ENCODE measurements at places on chromosomes 4 and X.

DNA sequence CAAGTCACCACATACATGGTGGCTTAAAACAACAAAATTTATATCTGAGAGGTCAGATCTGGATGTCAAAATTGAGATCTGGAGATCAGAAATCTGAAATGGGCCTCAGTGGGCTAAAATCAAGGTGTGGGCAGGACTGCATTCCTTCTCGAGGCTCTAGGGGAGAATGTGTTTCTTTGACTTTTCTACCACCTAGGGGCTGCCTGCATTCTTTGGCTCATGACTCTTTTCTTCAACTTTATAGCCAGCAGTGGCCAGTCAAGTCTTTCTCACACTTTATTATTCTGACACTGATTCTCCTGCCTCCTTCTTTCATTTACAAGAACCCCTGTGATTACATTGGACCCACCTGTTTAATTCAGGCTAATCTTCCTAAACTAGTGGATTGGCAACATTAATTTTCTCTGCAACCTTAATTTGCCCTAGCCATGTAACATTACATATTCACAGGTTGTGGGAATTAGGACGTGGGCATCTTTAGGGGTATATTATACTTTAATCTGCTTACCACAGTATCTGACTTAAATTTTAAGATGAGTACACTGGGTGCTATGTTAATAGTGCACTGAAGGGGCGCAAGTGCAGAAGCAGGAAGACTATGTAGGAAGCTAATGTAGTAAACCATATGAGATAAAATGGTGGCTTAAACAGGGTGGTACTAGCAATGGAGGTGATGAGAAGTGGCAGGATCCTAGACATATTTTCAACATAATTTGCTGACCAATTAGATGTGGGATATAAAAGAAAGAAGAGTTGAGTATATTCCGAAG, 188.0 kb downstream of the SLC4A4 start:
- DNase-seq, result no peak

DNA sequence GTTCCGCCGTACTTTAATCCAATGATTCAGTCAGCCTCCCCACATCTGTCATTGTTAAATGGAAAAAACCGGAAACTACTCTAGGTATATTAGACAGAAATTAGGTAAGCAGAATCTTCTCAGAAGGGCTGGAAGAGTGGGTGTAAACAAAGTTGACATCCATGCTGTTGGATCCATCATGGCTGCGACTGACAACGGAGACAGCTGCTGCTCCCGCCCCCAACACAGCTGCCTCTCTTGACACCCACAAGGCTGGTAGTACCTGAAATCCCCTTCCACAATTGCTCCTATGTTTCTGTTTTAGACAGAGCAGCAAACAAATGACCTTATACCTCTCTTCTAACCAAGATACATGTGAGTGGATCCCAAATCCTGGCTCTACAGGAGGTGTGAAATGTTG, 66.6 kb downstream of the RXFP1 start:
- no peak for DNase-seq

GRCh38 chr4:40912460-40913184, 162.9 kb downstream of the NSUN7 start:
- DNase-seq, result no peak

DNA sequence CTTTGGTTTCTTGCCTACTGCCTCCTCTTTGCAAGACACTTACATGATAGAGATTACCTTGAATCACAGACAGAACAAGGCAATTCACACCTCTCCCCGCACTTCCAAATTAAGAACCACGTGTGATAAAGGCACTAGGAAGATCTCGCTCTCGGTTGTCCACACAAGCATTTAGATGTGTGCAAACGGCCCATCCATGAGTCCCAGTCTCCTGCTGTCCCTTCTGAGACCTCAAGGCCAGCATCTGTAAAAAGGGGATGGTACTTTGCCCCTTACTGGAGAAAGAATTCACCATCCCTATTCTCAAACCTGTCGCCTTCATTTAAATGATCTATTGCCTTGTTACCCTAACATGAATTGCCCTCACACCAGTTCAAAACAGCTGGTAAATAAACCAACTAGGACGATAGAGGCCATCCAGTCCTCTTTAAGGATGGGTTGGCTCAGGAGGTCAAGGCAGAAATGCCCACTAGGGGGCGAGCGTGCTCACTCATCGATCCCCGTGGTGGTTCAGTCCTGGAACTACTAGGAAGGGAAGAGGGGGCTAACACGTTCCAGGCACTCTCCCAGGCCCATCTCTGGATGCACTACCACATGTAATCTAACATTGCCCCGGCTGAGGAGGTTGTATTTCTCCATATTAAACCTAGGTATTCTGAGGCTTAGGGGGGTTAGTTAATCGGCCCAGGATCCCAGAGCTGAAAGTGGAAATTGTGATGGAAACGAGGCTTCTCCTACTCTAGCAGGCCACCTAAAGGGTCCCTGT, 95.8 kb downstream of the DHX15 start:
- DNase-seq, result peak; percentile 48

DNA sequence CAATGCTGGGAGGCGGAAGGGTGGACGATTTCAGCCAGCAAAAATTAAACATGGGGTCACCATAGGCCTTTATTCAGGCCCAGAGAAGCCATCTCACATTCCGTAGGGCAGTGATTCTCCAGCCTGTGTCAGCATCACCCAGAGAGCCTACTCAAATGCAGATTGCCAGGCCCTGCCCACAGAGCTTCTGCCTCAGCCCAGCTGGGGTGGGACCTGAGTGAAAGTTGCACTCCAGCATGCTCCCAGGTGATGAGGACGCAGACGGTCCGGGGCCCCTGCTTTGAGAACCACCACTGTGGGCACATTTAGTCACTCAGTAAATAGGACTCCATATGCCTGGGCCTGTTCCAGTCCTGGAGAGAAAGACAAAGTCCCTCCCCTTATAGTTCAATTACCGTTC, 12.4 kb upstream of the C4orf50 start:
- DNase-seq, result no peak

DNA sequence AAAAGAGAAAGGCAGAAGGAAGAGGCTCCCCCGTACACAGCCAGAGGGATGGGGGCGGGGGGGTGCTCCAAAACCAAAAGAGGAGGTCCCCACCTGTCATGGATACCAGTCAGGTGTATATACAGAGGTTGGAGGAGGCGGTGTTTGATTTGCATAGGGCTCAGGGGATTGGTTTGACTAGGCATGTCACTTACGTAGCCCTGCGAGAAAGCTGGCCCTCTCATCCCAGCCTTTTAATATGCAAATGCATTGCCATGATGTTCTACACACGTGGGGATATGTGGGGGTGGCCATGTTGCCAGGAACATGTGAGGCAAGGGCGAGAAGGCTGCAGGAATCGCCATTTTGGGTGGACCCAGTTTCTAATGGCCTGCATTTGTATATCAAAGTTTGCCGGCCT, 38.6 kb downstream of the TMEM150C start:
- no peak for DNase-seq

DNA sequence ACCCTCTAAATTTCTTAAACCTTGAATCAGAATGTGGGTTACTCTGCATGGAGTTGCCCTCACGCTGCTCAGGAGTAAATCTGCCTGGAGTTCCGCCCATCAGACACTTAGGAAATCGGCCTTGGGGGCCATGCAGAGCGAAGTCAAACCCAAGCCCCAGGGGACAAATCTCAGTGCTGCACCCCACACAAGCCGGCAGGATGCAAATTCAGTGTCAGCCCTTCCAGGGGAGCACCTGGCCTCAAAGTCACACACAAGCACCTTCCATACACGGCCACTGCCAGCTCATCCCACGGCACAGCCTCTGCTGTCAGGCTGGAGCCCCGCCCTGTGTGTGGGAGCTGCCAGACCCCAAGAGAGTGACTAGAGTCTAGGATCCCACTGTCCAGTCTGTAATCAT, 27.4 kb downstream of the RNF212 start:
- no peak for DNase-seq

- no peak for DNase-seq
Observed at GRCh38 chrX:119753001-119753400, 5.4 kb upstream of the SOWAHD start.

GRCh38 chrX:150084496-150085229, 146.4 kb upstream of the EOLA2 start:
- DNase-seq, result no peak

DNA sequence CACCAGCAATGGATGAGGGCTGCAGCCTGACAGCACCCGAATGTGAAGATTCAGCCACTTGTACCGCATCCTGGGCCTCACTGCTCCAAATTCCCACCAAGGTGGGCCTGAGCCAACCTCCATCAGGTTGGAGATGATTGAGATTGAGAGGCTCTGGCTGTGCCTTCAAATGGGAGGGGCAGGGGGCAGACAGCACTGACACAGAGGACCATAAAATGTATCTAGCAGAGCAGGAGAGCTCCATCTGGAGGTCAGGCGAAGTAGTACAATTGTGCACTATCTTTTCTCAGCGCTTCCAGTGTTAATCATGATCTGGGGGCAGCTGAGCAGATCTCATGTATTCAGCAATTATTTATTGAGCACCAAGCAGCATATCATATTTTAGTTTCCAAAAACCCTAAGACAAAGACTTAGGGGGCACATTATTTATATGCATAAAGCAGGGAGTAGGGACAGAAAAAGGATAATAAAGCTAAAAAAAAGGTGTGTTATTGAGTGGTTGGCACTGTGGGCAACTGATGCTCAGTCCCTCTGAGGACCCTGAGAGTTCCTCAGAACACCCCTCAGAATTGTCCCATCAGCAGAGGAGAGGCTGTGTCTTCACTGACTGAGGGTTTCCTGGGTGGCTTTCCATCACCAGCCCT, 31.6 kb upstream of the C1QTNF7 start:
- peak; percentile 13 for DNase-seq

GRCh38 chr4:185734214-185734613, 77.8 kb downstream of the SORBS2 start:
- no peak for DNase-seq

- DNase-seq, result no peak
Observed at GRCh38 chr4:143616771-143617170, 83.7 kb downstream of the FREM3 start.

DNA sequence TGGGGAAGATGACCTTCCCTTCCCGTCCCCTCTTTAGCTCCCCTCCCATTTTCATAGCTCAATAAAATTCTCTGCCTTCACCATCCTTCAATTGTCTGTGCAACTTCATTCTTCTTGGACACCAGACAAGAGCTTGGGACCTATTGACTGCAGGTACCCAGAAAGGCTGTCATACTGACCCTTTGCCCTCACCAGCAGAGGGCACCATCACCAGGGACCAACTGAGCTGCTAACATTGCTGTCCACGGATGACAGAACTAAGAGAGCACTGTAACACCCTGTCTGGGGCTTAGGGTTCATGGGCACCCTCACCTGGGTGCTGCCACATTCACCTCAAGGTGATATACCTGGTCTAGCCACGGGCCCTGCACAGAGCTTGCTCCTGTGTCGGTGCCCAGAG, 141.3 kb upstream of the VCX3B start:
- no peak for DNase-seq

DNA sequence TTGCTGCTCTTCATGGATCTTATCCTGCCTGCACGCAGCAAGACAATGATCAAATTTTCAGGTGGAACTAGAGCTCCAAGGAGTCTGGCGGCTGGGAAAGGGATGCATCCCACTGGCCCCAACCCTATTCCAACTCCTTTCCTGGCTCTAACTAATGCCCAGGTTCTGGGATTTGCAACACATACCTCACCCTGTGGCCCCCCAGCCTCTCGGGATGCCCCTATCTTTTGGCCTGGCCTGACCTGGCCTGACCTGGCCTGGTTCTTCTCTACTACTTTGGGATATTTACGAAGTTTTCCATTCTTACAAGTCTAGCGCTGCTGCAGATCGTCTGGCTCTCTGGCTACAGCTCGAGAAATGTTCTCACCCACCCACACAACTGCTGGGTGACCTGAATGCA, 56.4 kb upstream of the CDKN2AIP start:
- no peak for DNase-seq

DNA sequence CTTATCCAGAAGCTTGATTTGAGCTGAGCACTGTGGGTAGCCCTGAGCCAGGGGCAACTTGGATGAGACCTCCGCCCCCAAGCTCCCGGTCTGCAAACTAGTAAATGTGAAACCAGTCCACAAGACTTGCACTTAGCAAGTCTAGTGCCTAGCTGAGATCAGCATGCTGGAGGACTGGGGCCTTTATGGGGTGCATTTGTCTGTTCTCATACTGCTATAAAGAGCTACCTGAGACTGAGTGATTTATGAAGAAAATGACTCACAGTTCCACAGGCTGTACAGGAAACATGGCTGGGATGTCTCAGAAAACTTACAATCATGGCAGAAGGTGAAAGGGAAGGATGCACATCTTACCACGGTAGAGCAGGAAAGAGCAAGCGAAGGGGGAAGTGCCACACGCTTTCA, 42.1 kb upstream of the HOPX start:
- DNase-seq, result no peak

- no peak for DNase-seq
Observed at GRCh38 chr4:52371841-52372240, 287.3 kb downstream of the USP46 start.

All from central memory CD8-positive, alpha-beta T cell (primary cell).